ENCODE measurements at places on chromosomes 6 and 20. TPM values are rescaled to one million over a fixed set of nuclear protein-coding genes. Genes with fewer than 3 reads are reported as not detected.

Gene SLC44A4
- total RNA-seq = not detected

Gene C6orf58
- not detected for total RNA-seq

Gene ECT2L
- not detected for total RNA-seq

Gene PLCB4
- not detected for total RNA-seq

Gene COX4I2
- not detected for total RNA-seq

Gene LAMP5
- not detected for total RNA-seq

Gene GMDS
- 36.4 TPM for total RNA-seq

Gene PPIL6
- total RNA-seq = 0.43 TPM

Gene GGTLC1
- not detected for total RNA-seq

Gene OSBPL2
- 25.4 TPM for total RNA-seq

Gene SLC22A3
- total RNA-seq = not detected

Gene EYA4
- not detected for total RNA-seq

Gene TP53TG5
- total RNA-seq = 0.55 TPM

Gene EYA2
- not detected for total RNA-seq

Gene BTNL2
- not detected for total RNA-seq

Gene RHAG
- not detected for total RNA-seq

Measured in activated CD4-positive, alpha-beta memory T cell treated with anti-CD3 and anti-CD28 coated beads for 36 hours (primary cell).